ENCODE measurements at places on chromosomes 2 and 18.
A peak's percentile ranks its signal among the peaks of the same experiment; 100 is the strongest.

DNA sequence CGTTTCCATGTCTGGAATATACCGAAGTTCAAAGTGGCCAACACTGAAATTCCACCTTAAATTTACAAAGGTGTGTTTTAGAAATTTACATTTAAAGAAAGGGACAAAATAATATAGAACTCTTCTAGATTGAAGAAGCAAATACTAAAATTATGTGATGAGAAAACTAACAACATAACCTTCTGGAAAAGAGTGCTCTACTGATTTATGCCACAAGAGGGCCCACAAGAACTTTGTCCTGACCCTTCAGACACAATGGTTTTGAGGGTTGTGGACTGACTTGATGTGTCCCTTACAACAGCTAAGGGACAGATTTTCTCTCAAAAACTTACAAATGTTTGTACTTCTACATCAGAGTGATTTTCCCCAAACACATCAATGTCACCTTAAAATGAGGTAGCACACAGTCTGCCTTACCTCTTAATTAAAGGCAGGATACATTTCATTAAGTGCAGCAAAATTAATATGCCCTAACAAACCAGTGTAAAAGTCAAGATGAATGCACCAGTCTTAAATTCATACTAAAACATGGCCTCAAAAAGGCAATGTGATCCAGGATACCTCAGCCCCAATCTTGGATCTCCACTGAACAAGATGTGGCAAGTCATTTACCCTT lies 36.2 kb downstream of the EIF2AK3 start:
- peak; percentile 82 for DNase-seq

DNA sequence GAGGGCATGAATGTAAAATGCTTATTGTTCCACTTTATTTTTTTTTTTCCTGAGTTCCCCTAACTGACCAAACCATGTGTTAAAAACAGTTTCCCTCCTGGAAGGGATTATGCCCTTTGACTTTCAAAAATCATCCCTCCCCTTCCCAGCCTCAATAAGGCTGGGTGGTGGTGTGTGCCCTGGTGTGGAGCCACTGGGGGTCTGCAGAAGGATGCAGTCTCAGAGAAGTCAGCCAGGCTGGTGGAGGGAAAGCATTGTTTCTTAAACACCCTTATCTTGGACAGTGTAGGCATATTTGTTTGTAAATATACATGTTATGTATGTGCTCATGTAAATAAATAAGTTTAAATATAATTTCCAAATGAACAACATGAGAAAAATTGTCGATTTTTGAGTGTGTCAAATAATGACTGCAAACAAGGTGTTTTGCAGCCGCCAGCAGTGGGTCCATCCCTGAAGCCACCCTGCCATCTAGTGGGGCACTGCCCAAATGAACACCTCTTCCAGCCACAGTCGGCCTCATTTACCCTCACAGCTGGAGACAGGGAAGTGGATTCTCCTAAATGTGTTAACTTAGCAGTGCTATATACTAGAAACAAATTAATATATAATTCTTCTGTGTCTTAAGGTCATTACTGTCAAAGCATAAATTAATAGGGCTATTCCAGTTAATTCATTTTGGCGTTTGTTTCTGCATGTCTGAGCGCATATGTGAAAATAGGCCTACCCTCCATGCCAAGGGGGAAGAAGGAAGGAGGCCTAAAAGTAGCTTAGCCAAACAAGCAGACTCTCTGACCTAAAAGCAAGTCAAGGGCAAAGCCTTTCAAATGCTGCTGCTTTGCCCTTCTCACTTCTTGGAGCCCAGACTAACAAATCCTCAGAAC lies 209.6 kb upstream of the PIK3C3 start:
- DNase-seq = peak; percentile 43

- no peak for DNase-seq
Measured at GRCh38 chr2:105865222-105865913, 120.7 kb downstream of the NCK2 start.

- no peak for DNase-seq
Measured at GRCh38 chr2:177597759-177598158, 205.2 kb downstream of the AGPS start.

GRCh38 chr2:140851258-140851981 lies 1279.4 kb downstream of the LRP1B start:
- no peak for DNase-seq

DNA sequence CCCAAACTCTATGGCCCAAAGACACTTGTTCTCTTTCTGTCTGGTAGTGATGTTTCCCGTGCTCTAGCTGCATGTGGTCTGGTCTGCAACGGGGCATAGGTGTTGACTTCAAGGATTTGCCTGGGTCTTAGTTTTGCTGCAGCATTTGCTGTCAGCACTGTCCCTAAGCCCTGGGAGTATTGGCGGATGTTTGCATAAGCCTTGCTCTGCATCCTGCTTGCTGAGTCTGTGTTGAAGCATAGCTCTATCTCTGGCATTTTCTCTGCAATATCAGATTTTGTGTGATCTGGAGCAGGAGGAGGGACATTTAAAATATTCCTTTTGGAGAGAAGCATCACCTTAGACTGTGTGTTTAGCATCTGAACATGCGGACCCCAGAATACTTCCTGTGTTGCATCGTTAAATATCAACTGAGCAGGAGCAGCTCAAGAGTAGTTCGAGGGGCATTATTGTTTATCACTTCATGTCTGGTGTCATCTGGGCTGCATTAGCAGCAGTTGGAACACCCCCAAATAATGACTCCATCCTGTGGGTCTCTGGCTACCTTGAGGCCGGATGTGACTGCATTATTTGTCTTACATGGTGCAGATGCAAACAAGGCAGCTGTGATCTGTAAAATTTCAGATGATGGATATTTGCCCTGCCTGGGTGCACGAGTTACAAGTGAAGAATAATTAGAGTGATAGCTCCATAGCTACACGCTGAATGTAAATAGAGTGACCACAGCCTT lies 231.7 kb downstream of the TRIB2 start:
- DNase-seq = no peak

DNA sequence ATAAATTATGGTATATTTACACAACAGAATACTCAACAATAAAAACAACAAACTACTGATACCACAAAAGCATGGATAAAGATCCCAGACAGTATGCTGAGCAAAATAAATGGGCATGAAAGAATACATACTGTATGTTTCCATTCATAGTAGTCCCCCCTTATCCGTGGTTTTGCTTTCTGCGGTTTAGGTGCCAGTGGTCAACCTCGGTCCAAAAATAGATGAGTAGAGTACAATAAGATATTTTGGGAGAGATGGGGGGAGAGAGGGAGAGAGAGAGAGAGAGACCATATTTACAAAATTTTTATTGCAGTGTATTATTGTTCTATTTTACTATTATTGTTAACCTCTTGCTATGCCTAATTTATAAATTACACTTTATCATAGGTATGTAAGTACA lies 21.0 kb upstream of the TGFA start:
- DNase-seq = no peak

GRCh38 chr2:48849770-48850169 lies 94.2 kb upstream of the LHCGR start:
- DNase-seq = peak; percentile 72

- DNase-seq = no peak
Measured at GRCh38 chr18:51350081-51350480, 152.6 kb upstream of the MEX3C start.

GRCh38 chr2:136226903-136227302 lies 109.0 kb upstream of the CXCR4 start:
- no peak for DNase-seq

DNA sequence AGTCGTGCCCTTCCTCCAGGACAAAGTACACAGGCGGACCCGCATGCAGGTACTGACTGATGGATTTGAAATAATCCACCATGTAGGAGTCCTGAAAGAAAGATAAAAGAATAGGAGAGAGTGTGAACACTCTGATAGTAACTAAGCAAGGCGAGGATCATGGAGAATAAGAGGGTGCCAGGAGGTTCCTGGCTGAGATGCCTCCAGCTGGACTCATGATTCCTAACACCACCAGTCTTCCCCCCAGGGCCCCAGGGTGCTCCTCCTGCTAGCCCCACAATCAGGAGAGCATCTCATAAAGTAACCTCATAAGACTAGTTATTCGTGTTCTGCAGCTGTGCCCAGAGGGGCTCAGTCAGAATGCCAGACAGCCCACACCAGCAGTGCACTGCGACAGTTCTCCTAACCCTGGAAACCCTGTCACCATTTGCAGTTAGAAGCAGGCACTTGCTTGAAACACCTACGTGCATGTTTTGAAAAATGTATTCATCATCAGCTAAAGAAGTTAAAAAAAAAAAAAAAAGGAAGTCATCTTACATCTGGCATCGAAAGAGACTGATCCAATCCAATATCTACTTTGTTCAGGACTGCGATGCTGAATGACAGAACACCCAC lies 36.7 kb downstream of the RMC1 start:
- no peak for DNase-seq

DNA sequence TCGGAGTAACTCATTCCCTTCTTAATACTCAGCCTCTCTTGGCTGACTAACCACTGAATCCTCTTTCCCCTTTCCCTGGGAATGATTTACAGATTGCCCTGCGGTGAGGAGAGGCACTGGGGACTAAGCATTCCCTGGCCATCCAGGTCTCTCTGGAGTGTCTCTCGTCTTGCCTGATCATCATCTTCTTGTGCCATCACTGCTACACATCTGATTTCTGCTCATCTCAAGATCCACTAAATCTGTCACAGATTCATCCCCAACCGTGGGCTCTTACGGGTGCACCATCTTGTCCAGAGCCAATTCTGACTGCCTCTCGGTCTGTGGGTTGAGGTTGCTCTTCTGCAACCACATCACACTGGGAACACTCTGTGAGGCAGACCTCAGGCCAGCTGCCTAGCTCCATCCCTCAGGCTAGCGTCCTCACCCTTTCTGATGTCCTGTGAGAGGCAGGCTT lies 12.0 kb downstream of the SFTPB start:
- no peak for DNase-seq

DNA sequence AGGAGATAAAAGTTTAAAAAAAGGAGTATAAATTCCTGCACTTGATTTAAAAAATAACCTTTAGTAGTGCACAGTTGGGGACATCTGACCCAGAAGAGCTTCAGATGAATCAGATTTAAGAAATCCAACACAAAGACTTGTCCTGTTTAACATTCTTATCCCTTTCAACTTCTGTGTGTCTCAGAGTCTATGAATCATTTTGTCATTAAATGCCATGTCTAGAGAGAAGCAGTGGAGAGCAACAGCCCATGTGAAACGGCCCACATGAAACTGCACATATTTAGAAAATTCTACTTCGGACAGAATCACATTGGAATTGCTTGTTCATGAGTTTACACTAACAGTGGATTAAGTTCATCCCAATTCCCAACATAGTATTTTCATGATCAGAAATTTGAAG lies 278.6 kb downstream of the SLC8A1 start:
- DNase-seq = peak; percentile 53

- no peak for DNase-seq
Measured at GRCh38 chr2:105062158-105062557, 24.3 kb downstream of the MRPS9 start.

GRCh38 chr18:48990481-48991318 lies 39.9 kb upstream of the SMAD7 start:
- no peak for DNase-seq

GRCh38 chr2:172927641-172928357 lies 147.8 kb upstream of the MAP3K20 start:
- no peak for DNase-seq

DNA sequence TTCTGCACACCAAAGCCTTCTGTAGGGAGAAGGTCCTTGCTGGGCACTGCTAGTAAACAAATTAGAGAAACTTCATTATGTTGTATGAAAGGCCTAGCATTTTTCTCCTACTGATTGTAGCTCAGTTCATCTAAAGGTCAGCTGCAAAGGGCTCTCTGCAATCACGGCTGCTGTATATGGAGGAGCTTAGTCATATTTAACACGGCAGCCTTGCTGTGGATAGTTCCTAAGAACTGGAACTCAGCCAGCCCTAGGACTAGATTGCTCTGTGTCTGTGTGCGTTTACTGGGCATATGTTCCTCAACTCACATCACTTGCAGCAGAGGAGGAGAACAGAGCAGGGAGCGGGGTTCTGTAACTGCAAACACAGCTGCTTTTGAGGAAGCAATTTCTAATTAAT lies 1103.9 kb upstream of the KLHL29 start:
- DNase-seq = peak; percentile 46

DNA sequence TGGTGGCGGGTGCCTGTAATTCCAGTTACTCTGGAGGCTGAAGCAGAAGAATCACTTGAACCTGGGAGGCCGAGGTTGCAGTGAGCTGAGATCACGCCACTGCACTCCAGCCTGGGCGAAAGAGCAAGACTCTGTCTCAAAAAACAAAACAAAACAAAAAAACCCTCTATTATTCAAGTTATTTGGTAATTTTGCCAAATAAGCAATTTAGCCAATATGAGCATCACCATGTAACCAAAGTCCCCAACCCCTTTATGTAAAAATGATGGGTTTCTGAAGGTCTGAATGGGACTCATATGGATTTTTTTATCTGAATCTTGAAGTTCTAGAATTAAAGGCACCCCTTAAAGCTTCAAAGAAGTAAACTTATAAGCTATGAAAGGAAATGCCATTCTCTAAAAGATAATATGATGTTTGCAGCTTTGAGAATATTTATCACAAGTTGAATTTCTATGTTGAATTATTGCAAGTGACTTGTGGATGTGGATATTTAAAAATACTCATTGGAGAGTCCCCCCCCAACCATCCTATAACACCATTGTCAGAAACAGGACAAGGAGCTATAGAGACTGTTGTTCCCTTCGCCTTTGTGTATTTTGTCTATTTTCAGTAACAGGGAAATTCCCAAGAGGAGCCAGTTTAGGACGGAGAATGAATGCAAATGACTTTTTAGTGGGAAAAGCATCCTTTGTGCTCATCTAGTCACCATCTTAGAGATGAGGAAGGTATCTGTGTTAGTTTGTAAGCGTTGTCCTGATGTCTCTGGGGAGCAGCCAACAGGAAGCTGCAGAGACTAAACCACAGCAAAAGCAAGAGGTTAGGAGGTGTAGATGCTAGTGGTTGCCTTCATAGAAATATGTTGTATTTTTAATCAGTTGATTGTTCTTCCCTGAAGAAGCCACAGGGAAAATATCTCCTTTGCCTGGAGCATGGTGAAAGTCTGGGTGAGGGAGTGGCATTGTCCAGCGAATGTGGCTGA lies 68.3 kb downstream of the TET3 start:
- peak; percentile 42 for DNase-seq

DNA sequence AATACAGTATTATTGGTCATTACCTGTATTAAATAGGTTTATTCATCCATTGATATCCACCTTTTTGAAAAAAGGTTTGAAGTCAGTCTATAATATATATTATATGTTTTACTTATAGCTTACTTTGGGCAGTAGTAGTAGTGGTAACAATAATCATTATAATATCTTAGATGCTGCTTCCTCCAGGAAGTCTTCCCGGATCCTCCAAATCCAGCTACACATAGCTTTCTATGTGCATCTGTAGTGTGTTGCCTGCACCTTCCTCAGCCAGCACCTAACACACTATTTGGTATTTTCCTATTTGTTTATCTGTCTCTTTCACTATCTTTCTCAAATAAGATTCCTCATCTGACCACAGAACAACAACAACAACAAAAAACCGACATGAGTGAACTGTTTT lies 81.0 kb downstream of the PRKCE start:
- DNase-seq = no peak

DNA sequence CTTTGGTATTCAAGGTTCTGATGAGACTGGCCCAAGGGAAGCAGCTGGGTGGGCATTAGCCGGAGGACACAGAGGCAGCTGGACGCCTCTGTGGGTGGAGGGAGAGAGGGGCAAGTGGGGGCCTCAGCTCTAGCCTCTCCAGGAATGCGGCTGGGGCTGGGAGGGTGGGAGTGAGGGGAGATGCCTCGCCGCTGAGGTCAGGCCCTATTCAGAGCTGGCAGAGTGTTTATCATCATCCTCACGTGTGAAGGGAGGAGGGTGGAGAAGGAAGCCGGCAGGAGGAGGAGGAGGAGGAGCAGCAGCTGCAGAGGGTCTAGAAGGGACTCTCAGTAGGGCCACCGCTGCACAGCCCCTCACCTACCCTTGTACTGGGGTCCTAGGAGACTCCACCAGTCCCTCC lies 43.1 kb downstream of the TNS1 start:
- DNase-seq = no peak

- no peak for DNase-seq
Measured at GRCh38 chr2:30219886-30220875, 11.2 kb upstream of the LBH start.
